ENCODE measurements at places on chromosomes 13 and 19.

- DNase-seq, result peak; percentile 12
Observed at GRCh38 chr19:21604951-21605476, 99.6 kb downstream of the ZNF429 start.

GRCh38 chr13:29515372-29515771 lies 80.1 kb downstream of the SLC7A1 start:
- peak; percentile 76 for DNase-seq

DNA sequence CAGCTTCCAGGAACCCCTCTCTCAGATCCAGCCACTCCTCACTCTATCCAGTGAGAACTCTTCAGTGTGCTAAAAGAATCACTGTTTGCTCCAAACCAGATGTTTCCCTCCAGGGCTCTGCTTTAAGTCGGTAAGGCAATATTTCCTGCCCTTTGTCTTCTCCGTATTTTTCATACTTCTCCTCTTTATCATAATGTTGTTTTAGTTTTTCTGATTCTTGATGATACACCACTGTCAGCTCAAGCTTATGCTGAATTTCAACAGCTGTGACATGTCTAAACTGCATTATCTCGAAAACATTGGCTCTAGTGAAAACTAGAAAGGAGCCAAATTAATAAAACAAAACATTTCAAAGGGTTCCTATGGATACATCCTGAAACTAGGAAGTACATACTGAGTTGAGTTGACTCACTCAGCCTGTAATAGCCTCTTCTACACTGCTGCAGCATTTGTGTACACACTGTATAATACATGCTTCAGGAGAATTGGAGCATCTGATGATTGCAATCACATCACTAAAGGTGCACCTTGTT lies 39.8 kb downstream of the GPR180 start:
- DNase-seq, result peak; percentile 55

- no peak for DNase-seq
Observed at GRCh38 chr13:42329239-42329638, 57.3 kb downstream of the AKAP11 start.

GRCh38 chr19:33054623-33055022 lies 10.1 kb downstream of the RHPN2 start:
- no peak for DNase-seq

DNA sequence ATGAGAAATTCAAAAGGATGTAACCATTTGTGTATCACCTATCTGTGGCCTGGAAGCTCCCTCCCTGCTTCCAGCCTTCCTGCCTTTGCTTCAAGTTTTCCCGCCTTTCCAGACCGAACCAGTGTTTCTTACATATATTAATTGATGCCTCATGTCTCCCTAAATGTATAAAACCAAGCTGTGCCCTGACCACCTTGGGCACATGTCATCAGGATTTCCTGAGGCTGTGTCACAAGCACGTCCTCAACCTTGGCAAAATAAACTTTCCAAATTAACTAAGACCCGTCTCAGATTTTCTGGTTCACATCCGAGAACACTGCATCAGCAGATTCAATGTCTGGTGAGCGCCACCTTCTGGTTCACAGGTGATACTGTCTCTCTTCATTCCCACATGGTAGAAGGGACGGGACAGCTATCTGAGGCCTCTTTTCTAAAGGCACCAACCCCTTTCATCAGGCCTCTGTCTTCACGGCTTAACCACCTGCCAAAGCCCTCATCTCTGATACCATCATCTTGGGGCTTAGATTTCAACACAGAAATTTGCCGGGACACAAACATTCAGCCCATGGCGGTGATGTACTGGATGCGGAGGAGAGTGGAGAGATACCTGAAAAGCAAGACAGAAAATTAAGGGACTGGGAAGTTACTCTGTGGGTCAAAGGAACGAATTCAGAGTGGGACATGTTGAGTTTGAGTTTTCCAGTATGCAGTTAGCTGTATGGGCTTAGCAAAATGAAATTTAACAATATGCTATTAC lies 58.7 kb upstream of the PABPC3 start:
- peak; percentile 56 for DNase-seq

- DNase-seq, result no peak
Observed at GRCh38 chr13:32582281-32582680, 4.0 kb upstream of the PDS5B start.

- DNase-seq, result no peak
Observed at GRCh38 chr19:38135150-38135998, 88.6 kb downstream of the DPF1 start.

DNA sequence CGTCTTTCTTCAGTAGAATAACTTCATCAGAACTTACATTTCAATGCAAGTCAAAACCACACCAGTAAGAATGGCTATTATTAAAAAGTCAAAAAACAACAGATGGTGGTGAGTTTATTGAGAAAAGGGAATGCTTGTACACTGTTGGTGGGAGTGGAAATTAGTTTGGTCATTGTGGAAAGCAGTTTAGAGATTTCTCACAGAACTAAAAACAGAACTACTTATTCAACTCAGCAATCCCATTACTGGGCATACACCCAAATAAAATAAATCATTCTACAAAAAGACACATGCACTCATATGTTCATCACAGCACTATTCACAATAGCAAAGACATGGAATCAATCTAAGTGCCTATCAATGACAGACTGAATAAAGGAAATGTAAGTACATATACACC lies 231.2 kb downstream of the NHLRC3 start:
- DNase-seq, result no peak

DNA sequence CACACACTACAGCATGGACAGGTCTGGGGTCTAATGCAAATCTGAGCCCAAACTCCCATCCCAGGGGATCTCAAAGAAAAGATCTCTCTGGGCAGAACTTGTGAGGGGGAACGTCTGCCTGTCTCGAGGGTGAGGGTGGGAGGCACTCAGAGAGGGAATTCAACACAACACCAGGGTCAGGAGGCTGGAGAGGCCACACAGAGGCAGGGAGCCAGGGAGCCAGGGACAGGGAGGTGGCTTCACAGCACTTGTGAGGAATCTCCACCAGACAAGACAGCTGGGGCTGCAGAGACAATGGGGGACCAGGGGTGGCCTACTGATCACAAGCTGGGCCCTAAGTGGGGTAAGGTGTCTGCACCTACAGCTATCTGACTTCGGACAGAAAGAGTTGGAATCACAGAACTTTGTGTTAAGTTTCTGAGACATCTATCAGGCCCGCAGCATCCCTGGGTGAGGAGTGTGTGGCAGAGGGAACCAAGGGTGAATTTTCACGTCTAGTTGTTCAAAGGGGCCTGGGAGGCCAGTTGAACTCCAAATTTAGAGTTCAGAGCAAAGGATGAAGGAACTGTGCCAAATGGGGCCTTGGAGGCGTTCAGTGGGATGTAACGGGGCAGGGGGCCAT lies 12.7 kb upstream of the AKAP8L start:
- no peak for DNase-seq

GRCh38 chr19:10018263-10018662 lies 5.0 kb downstream of the RDH8 start:
- peak; percentile 77 for DNase-seq

DNA sequence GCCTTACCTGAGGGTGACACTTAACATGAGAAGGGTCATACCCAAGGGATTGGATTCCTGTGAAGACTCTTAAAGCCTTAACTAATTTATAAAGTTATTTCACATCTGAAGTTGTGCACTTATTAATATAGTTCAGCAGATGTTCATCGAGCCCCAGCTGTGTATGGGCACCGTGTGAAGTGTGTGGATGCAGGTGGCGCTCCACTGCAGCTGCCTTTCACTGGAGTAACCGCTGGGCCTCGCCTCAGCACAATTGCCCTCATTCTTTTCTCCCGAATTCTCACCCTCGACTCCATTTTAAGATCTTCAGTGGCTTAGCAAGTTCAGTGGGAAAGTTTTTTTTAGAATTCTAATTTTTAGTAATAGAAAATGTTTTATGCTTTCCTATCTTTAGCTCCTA lies 66.2 kb downstream of the DPY19L3 start:
- DNase-seq, result no peak

DNA sequence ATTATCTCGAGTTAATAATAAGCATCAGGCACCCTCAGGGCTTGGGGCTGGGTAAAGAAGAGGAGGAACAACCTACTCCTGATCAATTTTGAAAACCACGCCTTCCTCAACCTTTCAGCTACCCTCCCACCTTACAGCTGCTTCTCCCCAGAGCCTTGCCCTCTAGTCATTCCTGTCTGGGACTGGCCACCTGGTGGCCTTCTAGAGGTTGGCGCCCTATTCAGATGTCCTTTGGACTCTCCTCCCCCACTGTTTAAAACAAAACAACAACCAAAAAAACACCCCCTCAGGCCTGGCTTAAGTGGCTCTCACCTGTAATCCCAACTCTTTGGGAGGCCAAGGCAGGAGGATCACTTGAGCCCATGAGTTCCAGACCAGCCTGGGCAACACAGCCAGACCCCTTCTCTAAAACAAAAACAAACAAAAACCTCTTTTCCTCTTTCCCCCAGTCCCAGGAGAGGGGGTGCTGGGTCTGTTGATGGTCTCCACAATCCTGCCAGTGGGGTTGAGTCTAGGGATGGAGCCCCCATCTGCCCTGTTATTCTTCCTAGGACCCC lies 62.3 kb downstream of the CCDC70 start:
- no peak for DNase-seq

- DNase-seq, result no peak
Observed at GRCh38 chr13:26222520-26223046, 469 bp upstream of the RNF6 start.

GRCh38 chr19:55678121-55678671 lies 3.2 kb downstream of the EPN1 start:
- DNase-seq, result no peak

DNA sequence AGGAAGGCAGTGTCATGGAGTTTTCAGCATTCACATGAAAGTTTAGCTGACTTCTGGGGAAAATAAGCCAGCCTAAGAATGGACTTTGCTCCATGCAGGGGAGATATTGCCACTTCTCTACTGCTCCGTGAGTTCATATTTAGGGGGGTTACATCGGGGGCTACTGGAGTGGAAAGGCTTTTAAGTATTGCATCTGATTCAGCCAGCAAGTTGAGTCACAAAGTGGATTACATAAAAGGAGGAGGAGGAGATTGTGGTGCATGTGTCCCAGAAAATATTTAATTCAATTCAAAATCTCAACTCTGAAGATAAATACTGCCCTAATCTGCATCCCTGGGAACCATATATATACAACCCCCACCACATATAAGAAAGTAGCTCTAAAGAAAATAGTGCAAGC lies 617.2 kb downstream of the DCT start:
- peak; percentile 1 for DNase-seq

DNA sequence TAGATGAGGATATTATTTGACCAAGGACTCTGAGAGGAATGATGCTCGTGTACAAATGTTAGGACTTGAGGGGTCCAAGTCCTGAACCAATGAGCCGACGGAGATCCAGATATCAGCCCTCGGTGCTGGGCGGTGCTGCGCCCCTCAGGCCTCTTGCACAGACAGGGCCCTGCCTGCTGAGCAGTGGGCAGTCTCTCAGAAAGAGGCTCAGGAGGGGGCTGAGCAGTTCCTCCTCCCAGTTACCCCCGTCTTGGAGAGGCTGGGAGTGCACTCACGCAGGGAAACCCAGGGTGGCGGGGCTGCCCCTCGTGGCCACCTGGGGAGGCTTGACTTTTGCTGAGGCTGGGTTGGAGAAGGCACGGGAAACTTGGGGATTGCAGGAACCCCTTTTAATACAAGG lies 18.4 kb downstream of the TEX29 start:
- DNase-seq, result no peak

GRCh38 chr19:45171211-45171623 lies 6.8 kb downstream of the TRAPPC6A start:
- no peak for DNase-seq

GRCh38 chr19:21621671-21622070 lies 116.3 kb downstream of the ZNF429 start:
- DNase-seq, result no peak

DNA sequence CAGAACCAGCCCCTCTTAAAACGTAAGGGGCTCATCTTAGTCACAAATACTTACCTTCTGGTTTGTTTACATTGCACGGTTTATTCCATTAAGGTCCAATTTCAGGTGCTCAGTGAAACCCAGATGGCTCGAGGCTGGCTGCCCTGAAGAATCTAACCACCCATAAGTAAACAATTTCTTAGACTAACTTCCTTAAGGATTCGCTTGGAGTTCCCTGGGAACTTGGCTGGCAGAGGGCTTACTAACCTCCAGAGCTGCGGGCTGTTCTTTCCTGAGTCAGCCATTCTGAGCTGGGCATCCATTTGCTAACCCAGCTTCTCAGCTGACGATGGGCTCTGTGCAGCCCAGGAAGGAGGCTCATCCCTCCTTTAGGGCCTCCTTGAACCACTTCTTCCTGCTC lies 262.1 kb downstream of the FGF9 start:
- no peak for DNase-seq

GRCh38 chr13:55245005-55245644 lies 1895.6 kb upstream of the PRR20A start:
- no peak for DNase-seq

DNA sequence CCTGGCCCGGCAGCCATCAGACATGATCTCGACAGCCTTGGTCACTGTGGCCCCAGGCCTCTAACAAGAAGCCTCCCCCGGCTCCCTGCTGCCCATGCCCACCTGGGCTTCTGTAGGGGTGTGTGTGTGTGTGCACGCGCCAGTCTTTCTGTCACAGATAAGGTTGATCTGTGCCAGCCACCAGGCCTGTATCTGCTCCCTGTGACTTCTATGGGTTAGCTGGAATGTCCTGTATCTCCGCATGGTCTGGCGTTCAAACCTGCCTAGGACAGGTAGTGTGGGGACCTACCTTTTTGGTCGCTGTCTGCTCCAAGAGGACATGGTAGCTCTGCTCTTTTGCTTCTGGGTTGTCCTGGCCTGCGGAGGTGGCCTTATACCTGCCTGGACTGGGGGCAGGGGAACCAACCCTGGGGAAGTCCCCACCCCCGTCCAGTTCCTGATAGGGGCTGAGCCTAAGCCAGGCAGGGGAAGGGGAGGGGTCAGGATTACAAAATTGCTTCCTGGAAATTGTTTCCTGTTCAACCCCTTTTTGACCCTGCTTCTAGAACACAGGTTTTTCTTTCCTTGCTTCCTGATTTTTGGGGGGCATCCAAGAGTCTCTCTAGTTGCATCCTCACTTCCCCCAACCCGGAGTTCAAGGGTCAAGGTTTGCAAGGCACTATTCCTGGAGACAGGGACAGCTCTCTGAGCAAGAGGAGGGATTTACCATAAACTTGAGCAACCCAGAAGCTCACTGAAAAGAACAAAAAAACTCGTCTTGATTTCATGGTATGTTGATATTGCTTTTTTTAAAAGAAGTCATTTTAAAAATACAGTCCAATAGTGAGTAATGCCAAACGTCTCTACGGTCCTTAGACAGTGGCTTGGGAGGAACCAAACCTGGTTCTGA lies at the start of gene LRG1:
Gene LRG1 (minus strand): TSS at position 344 of the 889 bp plus-strand sequence. CDS start 23 bp downstream, at position 321.
- DNase-seq, result no peak

DNA sequence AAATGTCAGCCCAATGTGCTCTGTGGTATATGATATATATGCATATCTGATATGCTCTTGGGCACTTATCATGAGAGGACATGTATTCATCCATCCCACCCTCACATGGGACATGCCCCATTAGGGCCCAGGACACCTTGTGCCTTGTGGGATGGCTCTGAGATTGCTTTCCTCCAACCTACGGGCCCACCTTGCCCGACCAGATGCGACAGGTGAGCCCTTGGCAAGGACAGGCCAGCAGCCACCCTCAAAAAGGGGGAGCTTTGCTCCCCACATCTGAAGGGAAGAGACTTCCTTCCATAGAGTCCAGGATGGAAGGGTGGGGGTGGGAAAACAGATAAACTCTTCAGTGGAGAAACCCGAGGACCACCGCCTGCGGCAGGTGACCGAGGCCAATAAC lies 58.6 kb downstream of the SLC7A1 start:
- DNase-seq, result no peak

Measured in EL (cell line).